ENCODE measurements at places on chromosomes 13 and 19. TPM values are rescaled to one million over a fixed set of nuclear protein-coding genes. Genes with fewer than 3 reads are reported as not detected.

- DNase-seq, result no peak
Observed at GRCh38 chr19:15379999-15380647, 536 bp upstream of the AKAP8 start.

DNA sequence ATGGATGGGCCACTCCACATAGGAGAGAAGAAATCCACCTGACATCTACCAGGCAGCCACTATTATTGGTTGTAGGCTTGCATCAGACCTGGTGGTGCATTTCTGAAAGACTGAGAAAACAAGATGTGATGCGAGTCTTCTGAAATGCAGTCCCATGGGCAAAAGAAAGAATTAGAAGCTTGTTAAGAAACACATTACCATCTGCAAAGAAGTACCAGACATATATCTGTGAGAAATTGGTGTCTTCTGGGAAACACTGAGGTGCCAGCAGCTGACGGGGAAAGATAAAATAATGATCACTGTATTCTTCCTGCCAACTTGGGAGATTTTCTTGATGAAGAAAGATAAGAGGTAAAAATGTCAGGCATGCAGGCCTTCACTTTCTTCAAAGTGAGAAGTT is 14.4 kb downstream of the AMER2 start:
- no peak for DNase-seq

GRCh38 chr19:18606281-18607225 is at the start of gene CRLF1:
TSS of gene CRLF1 (minus strand) at chr19:18606799. CDS start at chr19:18606656, 143 bp downstream.
- no peak for DNase-seq

- no peak for DNase-seq
Observed at GRCh38 chr13:80469853-80470381, 129.0 kb upstream of the SPRY2 start.

GRCh38 chr13:70604448-70604847 is 496.2 kb upstream of the KLHL1 start:
- no peak for DNase-seq

DNA sequence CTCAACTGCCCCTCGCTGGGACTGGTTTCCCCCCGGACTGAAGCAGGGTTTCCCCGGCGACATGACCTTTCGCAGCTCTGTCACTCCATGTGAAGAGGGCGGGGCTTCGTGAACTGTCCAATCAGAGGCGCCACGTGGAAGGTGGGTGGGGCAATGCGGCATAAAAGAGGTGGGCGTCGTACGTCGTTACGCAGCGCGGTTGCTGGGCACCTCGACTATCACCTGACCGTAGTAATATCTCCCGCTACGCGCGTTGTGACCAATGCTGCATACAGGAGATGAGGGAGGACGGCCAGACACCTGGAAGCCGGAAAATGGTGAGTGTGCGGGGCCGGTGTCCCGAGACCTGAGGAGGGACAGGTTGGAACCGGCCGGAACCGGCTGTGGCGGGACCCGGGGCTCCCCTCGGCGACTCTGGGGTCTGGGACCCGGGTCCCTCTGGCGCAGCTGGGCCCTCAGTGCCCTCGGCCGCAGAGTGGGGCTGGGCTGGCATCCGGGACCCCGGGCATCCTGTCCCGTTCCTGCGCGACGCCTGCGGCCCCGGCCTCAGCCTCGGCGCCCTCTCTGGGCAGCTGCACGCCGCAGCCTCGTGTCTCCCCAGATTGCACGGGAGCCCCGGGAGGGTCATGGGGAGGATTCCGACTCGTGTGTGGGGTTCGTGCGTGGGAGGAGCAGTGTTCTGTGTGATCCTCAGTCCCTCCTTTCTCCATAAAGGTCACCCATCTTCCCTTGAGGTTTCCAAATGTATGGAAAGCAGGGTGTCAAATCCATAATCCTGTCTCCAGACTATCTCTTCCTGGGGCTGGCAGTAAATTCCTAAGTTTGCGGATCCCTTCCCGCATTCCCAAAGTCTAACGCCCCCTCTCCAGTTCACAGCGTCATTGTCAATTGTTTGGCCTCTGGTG is 32.2 kb downstream of the ZNF136 start:
- peak; percentile 64 for DNase-seq

Gene PINLYP
- total RNA-seq, result 7.4 TPM

GRCh38 chr13:99191900-99192399 is 8.7 kb upstream of the UBAC2 start:
- DNase-seq, result peak; percentile 15

DNA sequence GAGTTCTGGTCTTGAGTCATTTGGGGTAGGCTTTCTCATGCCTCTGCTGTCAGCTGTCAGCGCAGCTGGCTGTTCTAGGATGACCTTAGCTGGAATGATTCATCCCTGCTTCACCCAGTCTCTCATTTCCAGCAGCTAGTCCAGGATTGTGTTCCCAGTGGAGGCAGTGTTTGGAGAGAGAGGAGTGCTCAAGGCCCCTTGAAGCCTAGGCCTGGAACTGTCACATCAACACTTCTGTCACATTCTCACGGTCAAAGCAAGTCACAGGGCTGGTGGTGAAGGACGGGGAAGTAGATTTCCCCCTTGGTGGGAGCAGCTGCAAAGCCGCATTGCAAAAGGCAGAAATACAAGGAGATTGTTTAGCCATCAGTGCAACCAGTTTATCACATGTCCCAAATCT is 15.2 kb downstream of the TPT1 start:
- DNase-seq, result no peak

Gene AKT2
- total RNA-seq, result 139 TPM

GRCh38 chr19:3131168-3131567 is 4.7 kb upstream of the GNA15 start:
- peak; percentile 40 for DNase-seq

Gene HSH2D
- 83.6 TPM for total RNA-seq

GRCh38 chr13:51262501-51263211 is 40.5 kb downstream of the FAM124A start:
- DNase-seq, result no peak

GRCh38 chr13:95494082-95494681 is 58.3 kb upstream of the CLDN10 start:
- DNase-seq, result no peak

DNA sequence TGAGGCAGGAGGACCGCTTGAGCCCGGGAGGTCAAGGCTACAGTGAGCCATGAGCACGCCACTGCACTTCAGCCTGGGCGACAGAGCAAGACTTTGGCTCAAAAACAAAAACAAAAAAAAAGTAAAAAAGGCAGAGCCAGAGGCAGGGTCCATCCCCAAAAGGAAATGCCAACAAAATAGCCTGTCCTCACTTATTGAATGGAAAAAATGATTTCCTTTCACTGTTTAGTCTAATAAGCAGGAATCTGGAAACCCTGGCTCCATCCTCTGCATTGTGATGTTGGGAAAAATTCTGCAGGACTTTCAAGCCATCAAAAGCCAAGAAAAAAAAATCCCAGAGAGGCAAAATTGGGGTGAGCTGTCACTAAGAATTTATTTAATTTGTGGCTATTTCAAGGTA is 23.2 kb downstream of the ZIC5 start:
- DNase-seq, result no peak

DNA sequence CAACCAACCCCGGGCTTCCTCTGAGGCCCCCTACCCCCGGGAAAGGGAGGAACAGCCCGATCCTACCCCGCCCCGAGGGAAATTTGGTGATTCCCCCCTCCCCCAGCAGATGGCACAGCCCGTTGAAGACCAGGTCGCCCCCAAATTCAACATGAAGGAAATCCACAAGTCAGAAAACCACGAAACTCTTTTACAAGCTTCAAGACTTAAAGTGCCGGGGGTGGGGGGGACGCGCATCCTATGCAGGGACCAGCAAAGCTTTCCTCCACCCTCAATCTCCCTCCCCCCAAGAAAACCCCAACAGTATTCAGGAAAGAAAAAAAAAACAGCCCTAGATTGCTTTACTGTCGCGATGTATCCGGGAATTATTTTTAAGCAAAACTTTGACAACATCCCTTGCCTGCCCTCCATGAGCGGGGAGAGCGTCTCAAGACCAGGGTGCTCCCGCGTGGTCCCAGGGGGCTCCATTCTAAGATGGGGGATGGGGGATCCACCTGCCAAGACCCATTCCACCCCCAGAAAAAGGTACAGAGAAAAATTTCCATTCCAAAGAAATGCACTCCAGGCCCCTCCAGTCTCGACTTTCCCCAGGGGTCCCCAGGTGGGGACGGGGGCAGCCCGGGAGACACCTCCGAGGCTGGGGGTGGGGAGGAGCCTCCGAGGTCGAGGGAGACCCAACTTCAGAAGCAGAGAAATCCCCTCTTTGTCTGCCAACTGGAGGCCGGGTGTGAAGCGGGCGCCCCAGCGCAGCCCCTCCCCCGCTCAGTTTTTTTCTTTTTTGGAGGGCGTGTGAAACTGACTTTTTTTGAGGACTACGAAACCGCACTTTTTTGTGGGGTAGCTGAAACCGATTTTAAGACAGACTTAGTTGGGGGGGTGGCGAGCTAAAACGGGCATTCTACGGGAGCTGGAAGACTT is 1.5 kb downstream of the TCF3 start:
- DNase-seq, result peak; percentile 73

DNA sequence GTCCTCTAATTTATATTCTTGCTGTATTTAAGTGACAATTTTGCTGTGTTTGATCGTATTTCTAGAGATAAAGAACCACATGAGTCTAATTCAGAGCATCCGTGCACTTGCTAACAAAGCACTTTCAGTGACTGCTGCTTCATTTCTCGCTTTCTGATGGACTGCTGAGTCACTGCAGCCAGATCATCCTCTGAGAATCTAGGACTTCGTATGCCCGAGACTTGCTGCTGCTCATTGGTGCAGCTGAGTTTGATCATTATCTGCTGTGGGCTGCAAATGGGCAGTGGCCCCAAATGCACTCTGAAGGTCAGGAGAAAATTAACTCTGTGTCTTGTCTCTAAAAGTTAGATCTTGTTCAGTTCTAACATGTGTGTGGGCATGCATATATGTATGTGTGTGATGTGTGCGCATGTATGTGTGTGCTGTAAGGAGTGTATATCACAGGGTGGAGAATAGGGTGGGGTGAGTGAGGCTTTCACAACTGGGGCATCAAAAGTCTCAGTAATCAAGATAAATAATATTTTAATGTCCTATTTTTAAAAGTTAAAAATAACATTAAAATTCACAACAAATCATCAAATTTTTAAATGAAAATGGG is 342.6 kb downstream of the MTUS2 start:
- DNase-seq, result no peak

DNA sequence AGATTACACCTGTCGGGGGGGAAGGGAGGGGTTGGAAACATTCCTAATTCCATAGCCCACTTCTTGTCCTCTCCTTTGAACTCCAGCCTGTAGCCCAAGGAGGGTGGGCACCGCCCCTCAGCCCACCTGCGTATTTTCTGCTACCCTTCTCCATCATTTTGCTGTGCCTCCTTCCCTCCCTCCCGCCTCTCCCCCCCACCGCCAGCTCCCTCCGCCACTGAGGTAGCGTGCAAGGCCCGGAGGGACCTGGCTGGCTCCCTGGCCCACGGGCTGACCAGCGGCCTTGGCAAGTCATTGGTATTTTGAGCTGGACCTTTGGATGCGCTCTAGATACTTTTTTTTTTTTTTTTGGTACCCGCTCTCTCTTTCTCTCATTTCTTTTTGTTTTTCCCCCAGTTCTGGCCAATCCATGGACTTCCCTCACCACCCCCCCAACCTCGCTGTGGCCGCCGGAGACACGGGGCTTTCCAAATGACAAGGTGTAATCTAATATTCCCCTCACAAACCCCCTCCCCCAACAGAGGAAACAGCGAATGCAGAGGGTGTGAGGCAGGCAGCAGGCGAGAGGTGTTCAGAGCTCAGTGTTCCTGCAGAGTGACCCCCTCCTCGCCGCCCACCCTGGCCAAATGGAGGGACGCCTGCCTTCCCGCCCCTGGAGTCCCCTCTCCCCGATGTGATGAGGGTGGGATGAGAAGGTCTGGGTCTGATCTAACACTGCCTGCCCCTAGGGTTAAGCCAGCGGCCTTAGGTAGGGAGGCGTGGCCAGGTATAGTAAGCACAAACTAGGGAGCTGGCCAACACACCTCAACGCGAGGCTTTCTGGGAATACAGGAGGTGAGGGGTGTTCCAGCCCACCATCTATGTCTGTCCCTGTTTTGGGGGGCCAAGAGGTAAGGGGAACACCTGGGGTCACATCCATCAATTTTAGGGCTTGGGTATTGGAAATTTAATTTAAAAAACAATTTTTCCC is 89.2 kb downstream of the PTPRS start:
- DNase-seq, result no peak

GRCh38 chr19:16654140-16654539 is 5.8 kb downstream of the SMIM7 start:
- DNase-seq, result no peak

Gene ADM5
- total RNA-seq, result 4.5 TPM

DNA sequence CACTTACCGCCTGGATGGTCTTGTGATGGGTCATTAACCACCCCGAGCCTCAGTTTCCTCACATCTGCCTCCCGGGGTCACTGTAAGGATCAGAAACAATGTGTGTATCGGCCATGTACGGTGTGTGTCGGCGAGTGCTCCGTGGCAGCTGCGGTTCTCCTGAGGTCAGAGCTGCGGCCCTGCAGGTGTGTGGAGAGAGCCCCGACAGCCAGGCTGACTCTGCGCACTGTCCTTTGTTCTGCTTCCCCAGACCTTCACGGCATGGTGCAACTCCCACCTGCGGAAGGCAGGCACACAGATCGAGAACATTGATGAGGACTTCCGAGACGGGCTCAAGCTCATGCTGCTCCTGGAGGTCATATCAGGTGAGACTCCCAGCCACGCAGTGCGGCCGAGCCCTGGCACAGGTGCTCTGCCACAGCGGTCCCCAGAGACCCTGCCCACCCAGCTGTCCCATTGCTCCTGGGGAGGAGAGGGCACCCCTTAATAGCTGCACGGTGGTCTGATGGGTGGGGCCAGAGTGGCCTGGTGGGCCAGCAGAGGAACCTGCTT is 43.8 kb downstream of the CAPN12 start:
- no peak for DNase-seq

Gene F10
- total RNA-seq, result not detected

DNA sequence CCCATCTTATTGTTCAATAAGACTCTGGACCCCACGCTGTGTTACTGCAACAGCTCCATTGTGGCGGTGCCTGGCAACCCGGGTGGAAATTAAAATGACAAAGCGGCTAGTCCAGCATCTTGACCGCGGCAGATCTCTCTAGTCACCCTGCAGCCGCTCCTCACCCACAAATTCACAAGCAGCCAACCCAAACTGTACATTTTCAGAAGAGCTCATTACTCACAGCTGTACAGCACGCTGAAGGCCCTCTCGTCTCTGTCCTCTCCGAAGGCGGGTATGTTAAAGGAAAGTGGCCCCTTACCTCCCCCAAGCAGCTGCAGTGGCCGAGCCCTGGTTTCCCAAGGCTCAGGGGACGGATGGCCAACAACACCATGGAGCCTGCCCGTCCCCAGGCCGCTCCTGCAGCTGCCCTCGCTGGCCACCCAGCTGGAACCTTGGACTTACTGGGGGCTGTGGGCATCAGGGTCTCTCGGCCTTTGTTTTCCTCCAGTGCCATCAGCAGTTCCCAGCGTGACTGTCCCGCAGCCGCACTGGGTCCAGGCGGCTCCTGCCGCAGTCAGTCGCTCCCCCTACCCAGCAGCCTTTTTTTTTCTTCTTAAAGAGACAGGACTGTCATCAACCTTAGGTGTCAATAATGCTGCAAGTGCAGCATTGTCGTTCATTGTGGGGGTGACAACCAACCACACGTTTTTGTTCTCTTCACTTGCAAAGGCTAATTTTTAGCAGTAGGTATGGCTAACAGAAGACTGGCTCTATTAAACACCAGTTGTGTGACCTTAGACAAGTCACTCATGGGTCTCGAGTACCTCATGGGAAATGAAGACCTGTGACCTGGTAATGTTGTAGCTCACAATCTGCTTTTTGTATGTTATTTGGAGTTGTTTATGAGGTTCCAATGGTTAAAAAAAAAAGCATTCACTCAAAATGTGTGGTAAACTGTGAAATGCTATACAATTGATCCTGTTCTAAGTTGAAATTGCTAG is at the start of gene SACS:
Gene SACS, minus strand, starts transcription at position 532 of the 983 bp plus-strand sequence. CDS start 22,463 bp downstream, outside the sequence.
- no peak for DNase-seq
